ENCODE measurements at places on chromosomes 1 and 21.

GRCh38 chr1:7070389-7071029, 285.3 kb downstream of the CAMTA1 start:
- DNase-seq, result peak; percentile 62

- peak; percentile 99 for DNase-seq
Measured at GRCh38 chr1:205284420-205285144, 37.0 kb downstream of the NUAK2 start.

- DNase-seq, result no peak
Measured at GRCh38 chr1:12417389-12417788, 187.6 kb downstream of the VPS13D start.

DNA sequence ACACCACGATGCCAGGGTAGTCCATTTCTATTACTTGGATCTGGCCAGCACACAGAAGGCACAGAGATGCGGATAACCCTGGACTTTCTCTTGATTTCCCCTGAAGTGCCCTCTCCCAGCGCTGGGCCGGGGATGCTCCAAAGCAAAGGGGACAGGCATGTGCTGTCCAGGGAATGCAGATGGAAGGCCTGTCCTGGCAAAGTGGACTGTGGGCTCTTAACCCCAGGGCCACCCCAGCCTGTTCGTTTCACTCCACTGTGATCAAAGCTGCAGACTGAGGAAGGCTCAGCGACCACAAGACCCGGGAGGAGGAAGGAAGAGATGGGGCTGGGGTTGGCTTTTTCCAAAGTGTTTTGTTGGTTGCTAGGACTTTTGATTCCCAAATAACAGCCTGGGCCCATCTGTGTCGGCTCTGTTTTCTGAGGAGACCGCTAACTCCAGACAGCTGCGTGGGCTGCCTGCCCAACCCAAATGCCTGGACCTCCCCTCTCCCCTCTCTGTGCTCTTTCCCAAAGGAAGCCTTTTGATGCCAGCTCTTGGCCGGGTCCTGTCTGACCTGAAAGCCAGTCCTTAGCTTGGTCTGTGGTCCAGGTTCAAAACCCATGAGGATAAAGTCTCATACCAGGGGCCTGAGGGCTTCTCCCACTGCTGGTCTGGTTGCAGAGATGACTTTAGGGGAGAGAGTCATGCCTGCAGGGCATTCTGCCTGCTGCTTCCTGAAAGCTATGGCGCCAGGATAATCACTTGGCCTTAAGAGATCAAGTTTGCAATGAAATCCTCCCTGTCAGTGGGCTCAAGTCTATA, 119.6 kb upstream of the CD34 start:
- peak; percentile 43 for DNase-seq

DNA sequence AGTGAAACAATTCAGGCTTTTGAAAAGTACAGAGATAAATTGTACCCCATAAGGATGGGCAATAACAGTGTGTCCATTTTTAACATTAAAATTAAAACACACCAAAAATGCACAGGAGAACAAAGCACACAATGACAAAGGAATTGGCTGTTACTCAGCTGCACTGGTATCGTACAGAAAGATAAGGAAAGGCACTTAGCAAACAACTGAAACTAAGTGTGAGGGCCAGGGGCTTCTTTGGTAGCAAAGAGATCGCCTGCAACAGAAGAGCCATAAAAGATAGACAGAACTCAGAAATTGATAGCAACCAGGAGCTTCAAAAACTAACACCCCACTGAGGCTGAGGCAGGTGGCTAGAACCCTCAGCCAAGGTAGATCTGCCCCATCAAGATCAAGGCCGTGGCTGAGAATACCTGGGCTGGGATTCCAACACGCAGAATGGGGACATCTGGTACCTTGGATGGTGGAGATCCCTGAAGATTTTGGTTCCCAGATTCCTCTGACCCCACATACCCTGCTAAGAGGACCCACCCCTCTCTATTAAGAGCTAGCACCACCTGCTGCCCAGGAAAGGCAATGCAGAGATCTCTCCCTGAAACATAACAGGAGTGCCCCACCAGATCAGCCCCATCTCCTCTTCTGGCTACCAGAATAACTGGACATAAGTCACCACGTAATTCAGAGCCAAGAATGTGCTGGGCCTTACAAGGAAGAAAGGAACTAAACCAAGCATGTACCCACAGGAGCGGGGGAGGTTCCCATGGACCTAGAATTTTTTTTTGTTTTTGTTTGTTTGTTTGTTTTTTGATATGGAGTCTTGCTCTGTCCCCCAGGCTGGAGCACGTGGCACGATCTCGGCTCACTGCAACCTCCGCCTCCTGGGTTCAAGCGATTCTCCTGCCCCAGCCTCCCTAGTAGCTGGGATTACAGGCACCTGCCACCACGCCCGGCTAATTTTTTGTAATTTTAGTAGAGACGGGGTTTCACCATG, 16.2 kb downstream of the PLEKHO1 start:
- DNase-seq, result peak; percentile 62

GRCh38 chr1:220526294-220526693, 1.6 kb upstream of the MARK1 start:
- DNase-seq, result peak; percentile 4

- DNase-seq, result no peak
Measured at GRCh38 chr1:11786168-11786567, 19.6 kb downstream of the MTHFR start.

GRCh38 chr1:226082959-226083301, 20.4 kb downstream of the H3-3A start:
- no peak for DNase-seq

GRCh38 chr1:10710489-10710888, 86.0 kb downstream of the CASZ1 start:
- no peak for DNase-seq

GRCh38 chr1:86714159-86714558, 9.8 kb downstream of the SH3GLB1 start:
- no peak for DNase-seq

DNA sequence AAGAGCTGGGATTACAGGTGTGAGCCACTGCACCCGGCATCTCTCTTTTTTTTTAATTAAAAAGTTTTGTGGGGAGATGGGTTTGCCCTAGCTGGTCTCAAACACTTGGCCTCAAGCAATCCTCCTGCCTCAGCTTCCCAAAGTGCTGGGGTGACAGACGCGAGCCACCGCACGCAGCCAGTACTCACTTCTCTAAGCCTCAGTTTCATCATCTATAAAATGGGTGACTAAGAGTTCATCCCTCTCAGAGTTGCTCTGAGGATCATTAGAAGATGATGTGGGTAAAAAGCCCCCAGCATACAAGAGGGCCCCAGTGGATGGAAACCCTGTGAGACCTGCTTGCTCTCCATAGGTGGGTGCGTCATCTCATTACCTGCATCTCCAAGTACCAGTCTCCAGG, 2.5 kb upstream of the CATSPER4 start:
- DNase-seq, result no peak

GRCh38 chr21:31213787-31214186, 130.3 kb downstream of the TIAM1 start:
- no peak for DNase-seq

DNA sequence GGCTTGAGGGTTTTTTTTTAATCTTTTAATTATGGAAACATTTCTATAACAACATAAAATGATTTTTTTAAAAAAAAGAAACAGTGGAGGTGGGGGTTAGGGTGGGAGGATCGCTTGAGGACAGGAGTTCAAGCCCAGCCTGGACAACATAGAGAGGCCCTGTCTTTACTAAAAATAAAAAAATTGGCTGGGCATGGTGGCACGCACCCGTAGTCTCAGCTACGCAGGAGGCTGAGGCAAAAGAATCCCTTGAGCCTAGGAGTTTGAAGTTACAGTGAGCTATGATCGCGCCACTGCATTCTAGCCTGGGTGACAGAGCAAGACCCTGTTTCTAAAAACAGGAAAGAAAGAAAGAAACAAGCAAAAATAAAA, 32.2 kb upstream of the RNF11 start:
- DNase-seq, result no peak

- no peak for DNase-seq
Measured at GRCh38 chr1:36766481-36766880, 267.8 kb downstream of the GRIK3 start.

- DNase-seq, result no peak
Measured at GRCh38 chr1:228332797-228333738, 73.6 kb downstream of the TRIM11 start.

DNA sequence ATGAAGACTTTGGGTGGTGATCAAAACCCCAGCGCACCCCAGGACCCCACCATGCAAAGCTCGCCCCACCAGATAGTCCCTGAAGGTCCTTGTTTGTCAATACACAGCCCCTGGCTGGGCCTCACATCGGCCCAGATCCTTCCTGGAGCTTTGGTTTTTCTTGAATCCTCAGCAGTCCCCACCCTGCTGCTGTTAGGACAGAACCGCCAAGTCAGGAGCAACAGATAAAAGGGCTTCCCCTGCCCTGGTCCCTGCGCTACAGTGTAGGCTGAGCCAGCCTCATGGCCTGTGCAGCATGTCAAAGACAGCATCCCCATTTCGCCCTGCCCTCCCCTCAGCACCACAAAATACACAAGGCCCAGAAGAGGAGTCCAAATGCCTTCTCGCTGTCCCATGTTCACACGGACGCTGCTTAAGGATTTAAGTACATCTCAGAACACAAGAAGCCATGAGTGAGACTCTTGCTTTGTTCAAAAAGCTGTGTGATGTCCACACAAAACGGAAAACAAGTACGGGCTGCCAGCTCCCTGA, 65.7 kb downstream of the PSMG1 start:
- DNase-seq, result no peak

DNA sequence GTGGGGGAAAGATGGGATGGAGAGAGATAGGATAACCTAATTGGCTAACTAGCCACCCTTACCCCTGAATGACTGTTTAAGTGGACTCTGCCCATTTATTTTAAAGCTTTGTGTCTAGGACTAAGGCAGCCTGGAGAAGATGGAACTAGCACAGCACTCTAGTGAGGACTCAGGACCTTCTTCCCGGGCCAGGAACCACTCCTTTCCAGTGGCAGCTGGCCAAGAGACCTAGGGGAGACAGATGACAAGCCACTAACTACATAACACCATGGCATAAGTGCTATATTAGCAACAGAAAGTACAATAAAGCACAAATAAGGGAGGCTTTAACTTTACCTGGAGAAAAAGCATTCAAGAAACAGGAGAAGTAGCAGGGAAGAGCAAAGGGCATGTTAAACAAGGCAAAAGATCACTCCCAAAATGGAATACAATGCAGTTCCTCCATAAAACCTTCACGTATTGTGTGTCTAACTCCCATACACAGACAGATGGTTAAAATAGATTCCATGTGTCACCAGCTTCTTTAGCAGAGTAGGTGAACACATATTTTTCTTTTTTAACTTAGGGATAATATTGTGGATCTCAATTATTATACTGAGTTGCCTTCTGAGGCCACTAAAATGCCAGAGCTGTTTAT, 20.6 kb downstream of the CLCA1 start:
- no peak for DNase-seq

DNA sequence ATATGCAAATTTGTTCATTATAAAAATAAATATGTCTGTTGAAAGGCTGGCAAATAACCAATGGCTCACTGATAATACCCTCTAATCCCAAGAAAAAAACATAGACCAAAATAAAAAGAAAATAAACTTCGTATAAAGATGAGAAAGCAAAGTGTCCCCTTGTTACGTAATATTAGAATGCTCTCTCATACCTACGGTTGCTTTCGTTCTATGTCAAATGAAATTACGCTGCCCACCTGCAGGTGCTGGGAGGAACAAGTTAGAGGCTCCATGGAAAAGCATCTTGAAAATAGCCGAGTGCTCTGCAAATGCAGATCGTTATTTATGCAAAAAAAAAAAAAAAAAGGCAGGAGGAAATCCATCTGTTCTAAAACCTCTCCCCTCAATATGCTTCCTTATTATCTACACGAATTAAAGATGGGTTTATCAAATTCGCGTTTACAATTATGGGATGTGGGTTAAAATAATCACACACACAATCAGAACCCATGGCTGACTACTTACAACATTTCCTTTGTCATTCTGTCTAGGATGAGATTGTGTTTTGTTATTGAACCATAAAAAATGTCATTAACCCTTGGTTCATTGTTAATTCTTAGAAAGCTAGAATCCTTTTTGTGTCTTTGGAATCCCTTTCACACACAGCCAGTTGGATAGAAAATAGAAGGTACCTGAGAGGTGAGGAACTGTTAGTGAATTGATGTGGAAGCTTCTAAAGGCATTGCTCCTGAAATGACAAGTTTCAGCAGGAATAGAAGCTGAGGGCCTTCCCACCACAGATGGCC, 268.6 kb downstream of the SETD4 start:
- DNase-seq, result no peak

- DNase-seq, result no peak
Measured at GRCh38 chr1:211518330-211519289, 26.6 kb upstream of the RD3 start.

GRCh38 chr1:58780411-58780810, 3.4 kb downstream of the JUN start:
- DNase-seq, result no peak

DNA sequence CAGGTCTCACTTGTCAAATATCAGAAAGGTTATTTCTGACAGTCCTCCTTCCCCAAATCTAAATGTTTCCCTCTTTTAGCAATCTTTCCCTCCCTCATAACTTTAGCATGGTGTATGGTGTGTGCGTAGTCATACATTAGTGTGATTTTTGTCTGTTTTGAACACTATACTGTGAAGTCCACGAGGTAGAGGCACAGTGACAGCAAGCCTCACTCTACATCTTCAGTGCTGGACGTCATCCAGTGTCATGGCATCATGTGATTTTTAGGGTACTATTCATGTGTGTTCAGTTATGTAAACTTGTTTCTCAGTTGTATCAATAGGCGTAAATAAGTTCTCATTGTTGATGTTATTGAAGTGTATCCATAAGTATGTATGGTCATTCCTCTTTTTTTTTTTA, 39.1 kb downstream of the DYRK1A start:
- DNase-seq, result no peak

- peak; percentile 53 for DNase-seq
Measured at GRCh38 chr1:50873458-50874187, 86.4 kb downstream of the FAF1 start.

DNA sequence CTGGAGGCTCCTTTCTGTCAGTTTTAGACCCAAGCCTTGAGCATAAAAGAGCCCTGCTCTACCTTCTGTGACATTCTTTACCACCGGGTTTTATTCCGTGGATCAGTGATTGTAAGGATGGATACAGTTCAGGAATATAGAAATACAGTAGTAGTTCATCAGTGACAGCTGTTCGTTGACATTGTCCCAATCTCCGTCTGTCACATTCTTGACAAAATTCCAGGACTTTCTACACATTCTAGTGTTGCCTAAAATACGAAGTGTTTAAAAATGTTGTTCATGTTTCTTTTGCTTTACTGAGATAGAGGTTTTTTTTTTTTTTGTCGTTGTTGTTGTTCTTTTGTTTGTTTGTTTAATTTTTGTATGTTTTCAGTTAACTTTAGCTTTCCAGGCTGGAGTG, 29.9 kb downstream of the MAP10 start:
- DNase-seq, result no peak

- DNase-seq, result no peak
Measured at GRCh38 chr1:91594383-91595055, 93.9 kb downstream of the CDC7 start.

DNA sequence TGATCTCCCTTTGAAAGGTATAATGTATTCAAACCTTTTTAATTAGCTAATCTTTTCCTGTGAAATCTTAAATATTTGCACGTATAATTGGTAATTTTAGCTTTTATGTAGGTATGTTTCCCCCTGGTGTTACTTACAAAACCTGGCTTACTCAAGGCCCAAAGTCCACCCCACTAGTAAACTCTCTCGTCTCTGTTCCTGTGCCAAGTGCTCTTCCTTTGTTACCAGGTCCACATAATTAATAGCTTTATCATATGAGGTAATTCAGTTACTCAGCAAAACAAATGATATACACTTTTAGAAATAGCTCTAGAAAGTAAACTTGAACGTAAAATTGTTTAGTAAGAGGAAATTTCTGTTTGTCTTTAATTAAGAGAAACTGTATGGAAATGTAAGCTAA, 36.7 kb downstream of the NFIA start:
- no peak for DNase-seq

Measured in fibroblast of skin of right biceps (primary cell).